ENCODE measurements at places on chromosomes 2 and 18.

DNA sequence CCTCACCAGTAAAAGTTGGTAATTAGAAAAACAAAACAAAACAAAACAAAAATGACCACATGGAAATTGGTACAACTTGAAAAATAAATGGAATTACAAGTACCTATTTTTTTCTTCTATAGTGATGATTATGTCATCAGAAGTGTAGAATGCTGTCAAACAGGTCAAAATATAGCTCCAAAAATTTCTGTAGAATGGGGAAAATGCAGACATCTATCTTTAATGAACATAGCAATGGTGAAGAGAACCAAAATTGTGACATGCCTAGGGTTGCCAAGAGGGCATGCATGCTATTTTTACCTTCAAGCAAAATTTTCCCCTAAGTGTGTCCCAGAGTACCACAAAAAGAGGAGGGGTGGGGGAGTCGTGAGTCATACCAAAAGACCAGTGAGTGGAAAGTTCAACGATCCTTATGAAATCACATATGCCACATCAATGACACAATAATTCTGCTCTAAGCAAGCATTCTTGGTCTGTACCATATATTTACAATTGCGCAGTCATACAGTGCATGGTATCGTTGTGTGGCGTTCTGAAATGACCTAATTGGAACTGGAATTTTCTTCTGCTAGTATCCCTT is 1436.4 kb downstream of the SUCLG1 start:
- DNase-seq: no peak

- DNase-seq: no peak
These were observed 153.8 kb downstream of the AQP4 start for GRCh38 chr18:26711756-26712155.

GRCh38 chr2:20946468-20946867 is 97.4 kb downstream of the APOB start:
- DNase-seq: no peak

DNA sequence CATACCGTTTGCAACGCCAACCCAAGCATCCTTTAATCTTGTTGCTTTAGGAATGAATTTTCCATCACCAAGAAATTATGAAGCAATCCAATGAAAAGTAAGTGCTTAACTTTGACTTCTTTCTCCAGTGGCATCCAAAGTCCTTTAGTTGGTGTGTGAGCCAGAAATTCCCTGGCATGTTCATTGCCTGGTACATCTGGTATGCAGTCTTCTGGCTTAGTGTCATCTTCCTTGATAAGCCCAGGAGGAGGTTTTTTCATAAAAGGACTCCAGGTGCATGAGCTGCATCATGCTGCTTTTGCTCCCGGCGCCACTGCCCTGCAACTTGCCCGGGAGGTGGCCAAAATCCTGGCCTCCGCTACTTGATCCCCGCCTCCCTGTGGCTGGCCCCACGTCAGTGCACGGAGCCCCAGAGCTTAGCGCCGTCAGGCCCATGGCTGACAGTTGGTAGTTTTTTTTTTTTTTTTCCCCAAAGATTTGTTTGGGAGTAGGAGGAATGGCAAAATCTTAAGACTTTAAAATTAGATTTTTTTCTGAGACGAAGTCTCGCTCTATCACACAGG is 58.7 kb downstream of the PUM2 start:
- DNase-seq: no peak

DNA sequence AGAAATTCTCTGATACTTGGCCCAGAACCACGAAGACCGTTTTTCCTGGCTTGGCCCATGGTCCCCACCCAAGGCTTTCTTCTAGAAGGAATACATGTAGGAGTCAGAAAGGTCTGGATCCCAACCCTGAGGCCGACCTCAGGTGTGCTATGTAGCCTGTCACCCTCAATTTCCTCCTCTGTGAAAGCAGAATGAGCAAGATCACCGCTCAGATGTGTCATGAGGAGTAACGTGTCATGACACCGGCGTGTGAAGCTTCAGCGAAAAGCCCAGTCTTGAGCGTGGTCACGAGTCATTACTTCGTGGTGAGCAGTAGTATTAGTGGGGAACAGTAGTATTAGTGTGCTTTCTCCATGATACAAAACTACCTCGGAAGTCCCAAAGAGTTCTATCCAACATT is 103.4 kb downstream of the ALPK2 start:
- DNase-seq: no peak

GRCh38 chr2:5668682-5669250 is 23.4 kb upstream of the SOX11 start:
- DNase-seq: no peak

DNA sequence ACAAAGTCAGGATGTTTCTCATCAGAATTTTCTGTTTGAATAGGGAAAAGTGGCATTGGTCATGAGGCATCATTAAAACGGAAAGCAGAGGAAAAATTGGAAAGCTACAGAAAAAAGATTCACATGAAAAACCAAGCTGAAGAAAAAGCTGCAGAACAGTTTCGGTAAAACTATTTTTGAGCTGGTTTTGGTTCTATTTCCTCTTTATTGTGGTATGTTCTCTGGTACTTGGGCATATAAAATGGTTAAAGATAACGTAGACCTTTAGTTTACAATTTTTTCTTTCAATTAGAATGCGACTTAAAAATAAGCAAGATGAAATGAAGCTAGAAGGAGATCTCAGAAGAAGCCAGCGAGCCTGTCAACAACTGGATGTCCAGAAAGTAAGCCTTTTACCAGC is 7.6 kb downstream of the GPATCH11 start:
- no peak for DNase-seq

DNA sequence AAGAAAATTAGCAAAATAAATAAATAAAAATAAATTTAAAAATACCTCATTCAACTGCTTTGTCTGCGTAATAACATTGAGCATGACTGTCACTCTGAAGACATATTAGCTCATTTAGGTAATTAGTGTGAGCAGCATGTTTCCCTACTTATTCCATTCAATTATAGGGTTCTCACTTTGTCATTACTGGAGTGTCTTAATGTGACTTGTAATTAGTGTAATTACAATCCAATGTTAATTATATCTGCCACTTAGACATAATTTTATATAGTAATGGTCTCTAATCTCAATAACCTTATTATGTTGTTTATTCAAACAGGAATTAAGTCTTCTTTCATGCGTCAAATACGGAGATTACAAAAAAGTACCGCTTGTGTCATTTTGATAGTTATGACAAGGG is 893.9 kb upstream of the ACVR2A start:
- DNase-seq: no peak

GRCh38 chr2:164722616-164723338 is 101.5 kb upstream of the GRB14 start:
- DNase-seq: no peak

DNA sequence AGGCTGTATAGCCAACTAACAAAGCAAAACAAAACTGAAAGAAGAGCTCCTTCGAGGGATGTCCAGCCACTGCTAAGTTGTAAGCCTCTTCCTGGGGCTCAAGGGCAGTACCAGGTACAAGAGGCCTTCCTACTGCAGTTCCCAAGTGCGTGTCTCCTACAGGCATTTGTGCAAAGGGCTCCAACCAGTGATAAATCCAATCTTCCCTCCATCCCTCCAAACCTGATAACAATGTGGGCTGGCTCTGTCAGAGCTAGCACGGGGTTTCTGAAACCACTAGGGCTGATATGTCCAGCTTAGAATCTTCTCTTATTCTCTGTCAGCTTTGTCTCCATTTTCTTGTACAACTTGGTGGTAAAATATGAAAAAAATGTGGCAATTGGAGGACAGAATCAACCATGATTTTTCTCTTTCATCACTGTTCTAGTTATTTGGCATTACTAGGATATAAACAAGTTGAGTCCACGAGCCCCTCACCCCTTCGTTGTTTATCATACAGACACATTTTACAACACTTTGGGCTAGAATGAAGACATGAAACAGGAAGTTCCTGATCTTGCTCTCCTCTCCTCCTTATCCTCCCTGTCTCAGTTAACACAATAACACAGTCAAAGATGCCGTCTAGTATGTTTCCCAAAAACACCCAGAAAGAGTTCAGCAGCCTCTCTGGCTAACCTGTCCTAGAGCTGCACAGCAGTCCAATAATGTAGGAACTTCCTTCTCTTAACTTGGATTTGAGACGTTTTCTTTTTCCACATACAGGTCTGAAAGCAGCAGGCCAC is 35.4 kb upstream of the WIPF1 start:
- no peak for DNase-seq

GRCh38 chr2:113770929-113771328 is 14.5 kb upstream of the SLC35F5 start:
- DNase-seq: no peak

- DNase-seq: no peak
These were observed 97.3 kb downstream of the EFEMP1 start for GRCh38 chr2:55826246-55826645.

- DNase-seq: no peak
These were observed 79.6 kb downstream of the SKA1 start for GRCh38 chr18:50454387-50454988.

DNA sequence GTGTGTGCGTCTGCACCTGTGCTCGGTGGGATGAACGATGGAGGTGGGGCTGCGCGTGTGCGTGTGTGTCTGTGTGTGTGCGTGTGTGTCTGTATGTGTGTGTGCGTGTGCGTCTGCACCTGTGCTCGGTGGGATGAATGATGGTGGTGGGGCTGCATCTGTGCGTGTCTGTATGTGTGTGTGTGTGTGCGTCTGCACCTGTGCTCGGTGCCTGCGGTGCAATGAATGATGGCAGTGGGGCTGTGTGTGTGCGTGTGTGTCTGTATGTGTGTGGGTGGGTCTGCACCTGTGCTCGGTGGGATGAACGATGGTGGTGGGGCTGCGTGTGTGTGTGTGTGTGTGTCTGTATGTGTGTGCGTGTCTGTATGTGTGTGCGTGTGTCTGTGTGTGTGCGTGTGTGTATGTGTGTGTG is 48.5 kb upstream of the CTDP1 start:
- DNase-seq: no peak

- DNase-seq: no peak
These were observed 37.2 kb upstream of the SLC8A1 start for GRCh38 chr2:40488927-40489677.

DNA sequence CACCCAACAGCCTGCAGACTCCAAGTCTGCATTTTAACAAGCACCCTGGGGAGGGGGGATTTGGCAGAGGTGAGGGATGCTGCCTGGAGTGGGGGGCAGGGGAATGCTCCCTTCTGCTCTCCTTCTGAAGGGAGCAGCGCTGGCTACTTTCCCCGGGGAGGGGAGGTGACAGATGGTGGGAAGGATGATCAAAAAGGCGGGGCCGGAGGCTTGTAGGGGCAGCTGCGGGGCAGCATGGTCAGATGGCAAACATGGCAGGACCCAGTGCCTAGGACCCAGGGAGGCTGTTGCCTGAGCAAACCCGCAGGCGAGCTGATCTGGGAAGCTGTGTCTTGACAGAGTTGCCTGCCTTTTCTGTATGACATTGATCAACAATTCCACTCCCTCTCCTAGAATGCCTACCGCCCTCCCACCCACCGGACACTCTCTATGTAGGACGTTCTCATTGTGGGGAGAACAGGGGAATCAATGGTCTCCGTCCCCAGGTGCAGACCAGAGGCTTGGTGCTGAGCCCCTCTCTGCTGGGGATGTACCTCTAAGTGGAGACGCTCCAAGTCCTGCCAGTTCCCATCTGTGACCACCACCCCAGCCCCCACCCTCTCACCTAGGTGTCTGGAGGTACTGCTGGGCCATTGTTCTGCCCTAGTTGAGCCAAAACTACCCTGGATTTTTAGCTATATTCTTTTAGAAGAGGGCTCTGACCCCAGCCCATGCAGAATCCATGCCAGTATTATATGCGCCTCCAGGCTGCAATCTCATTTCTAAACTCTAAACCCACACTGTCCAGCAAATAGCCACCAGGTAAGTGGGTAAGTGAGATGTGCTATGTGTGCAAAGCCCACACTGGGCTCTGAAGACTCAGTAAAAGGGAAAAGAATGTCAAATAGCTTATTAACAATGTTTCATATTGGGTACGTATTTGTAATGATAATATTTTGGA is 89.7 kb upstream of the SEC11C start:
- no peak for DNase-seq

DNA sequence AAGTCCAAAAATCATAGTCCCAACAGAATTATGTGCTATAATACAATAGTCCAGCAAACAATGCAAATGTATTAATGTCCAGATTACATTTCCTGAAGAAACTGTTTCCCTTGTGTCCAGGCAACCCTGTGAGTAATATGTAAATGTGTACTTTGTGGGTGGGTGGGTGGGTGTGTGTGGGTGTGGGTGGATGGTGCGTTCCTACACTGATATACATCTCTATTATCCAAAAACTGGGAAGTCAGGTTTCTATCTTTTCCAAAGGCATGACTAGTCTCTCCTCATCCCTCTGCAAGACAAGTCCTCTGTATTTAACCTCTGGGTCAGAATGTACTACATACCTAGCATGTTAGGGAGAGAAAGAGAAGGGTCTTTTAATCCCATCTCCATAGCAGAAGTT is 71.6 kb downstream of the LNPK start:
- DNase-seq: peak; percentile 12

- no peak for DNase-seq
These were observed 120.5 kb downstream of the TANC1 start for GRCh38 chr2:159088906-159089305.

DNA sequence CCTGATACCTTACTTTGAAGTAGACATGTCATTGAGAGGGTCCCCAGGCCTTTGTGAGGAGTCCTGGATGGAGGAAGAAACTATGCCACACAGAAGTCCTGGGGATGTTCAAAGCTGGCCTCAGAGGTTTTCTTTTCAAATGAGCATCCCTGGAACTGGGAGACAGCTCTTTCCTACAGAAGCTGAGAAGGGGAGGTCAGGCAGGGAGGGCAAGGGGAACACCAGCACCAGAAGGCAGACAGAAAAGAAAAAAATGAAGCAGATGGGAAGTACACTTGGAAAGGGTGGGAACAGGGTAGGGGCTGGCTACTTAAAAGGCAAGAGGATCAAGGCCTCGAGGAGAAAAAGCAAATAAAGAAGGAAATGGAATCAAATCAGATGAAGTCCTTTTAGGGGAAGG is 120.0 kb downstream of the FMNL2 start:
- DNase-seq: no peak

- DNase-seq: no peak
These were observed at the start of gene C2orf92 for GRCh38 chr2:97669448-97669847. C2orf92 (plus strand) TSS chr2:97669713; CDS start chr2:97669789, 76 bp downstream.

Data from RWPE1 (cell line).